Fibroblast of pulmonary artery (primary cell): ENCODE measurements at places on chromosomes 16 and 17.

- DNase-seq = peak; percentile 77
Measured at GRCh38 chr17:48244121-48244711, 136.7 kb downstream of the SNX11 start.

- peak; percentile 97 for DNase-seq
Measured at GRCh38 chr17:65785109-65785508, 223.7 kb upstream of the AXIN2 start.

GRCh38 chr16:47991491-47991890, 164.3 kb downstream of the ABCC12 start:
- no peak for DNase-seq

GRCh38 chr17:28177351-28177750, 134.9 kb downstream of the NLK start:
- DNase-seq = no peak

DNA sequence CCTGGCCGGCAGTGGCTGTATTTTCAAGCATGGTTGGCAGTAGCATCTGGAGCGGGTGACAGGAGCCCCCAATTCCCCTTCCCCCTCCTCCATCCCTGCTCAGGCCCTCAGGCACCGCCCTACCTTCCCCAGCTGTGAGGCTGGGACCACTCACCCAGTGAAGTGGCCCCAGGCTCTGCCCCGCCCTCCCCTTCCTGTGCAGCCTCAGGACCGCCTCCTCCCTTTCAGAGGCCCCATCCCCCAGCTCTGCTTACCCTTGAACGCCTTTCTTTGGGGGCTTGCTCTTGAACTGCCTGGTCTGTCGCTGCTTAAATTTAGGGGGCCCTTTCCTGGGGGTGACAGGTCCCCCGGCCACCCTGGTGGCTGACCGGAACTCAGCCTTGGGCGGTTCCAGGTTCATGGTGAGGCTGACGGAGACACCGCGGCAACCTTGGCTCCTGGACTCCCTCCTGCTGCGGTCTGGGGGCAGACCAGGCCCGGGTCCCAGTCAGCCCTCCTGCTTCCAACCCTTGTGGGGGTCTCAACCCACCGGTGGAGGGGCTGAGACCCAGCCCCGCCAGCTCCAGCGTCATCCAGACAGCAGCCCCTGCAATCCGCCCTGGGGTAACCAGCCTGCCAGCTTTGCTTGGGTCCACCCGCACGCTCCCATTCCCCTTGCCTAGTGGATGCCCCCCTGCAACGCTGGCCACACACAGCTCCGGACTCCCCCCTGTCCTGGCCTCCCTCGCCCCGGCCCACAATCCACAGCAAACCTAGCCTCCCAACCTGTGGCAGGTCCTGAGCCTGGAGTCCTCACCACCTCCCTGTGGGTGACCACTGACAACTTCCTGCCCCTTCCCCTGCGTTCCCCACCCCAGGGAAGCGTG, 3.2 kb downstream of the PDE6G start:
- DNase-seq = no peak

- peak; percentile 8 for DNase-seq
Measured at GRCh38 chr16:65195998-65196397, 74.1 kb upstream of the CDH11 start.

GRCh38 chr17:20171741-20172365, 162.7 kb downstream of the SPECC1 start:
- DNase-seq = peak; percentile 20
